ENCODE measurements at places on chromosomes 6 and 20. TPM values are rescaled to one million over a fixed set of nuclear protein-coding genes. Genes with fewer than 3 reads are reported as not detected.

DNA sequence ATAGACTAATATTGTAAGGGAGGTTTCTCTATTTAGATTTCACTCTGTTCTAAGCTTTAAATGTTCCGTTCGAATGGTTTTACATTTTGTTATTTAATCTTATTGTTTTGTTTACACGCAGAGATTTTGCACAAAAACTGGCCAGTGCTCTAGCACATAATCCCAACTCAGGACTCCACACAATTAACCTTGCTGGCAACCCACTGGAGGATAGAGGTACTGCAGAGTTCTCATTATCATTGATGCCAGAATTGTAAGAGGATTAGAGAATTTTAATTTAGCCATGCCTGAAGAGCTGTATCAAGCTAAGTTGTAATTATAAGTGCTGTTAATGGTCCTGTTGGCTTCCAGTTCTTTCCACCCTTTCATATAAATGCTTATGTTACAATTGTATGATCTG is 179.7 kb upstream of the SCGN start:
- DNase-seq, result peak; percentile 16

GRCh38 chr20:41391587-41392001 is 25.0 kb upstream of the EMILIN3 start:
- DNase-seq, result no peak

DNA sequence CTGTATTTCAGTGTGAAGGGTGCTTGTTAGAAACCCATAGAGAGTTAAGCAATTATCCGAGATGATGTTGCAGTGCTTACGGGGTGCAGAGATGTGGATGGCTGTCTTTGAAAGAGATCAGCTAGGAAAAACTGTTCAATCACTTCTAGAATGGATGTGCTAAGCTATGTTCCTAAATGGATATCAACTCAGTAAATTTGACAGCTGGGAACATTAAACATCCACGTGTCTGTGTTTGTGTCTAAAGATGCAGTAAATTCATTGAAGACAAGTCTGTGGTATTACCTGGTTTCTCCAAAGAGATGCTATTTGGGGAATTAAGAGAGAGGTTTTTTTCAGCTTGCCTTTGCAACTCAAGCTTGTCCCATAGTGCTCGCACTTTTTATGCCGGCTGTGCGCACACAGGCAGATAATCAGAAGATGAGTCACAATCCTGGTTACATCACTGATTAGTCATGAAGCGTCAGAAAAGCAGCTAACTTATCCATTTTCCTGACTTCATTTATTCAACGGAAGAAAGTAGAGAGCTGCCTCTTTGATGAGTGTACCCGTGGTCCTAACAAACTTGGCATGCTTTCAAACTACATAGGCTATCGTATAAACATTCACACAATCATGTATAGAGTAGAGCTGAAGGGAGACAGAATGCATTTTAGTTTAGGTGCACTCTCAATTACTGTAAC is 691.7 kb upstream of the SLC35B3 start:
- peak; percentile 90 for DNase-seq

The SIRPD gene
- not detected for total RNA-seq

Data from MCF 10A (cell line).